ENCODE measurements at places on chromosomes 7 and 10. TPM values are rescaled to one million over a fixed set of nuclear protein-coding genes. Genes with fewer than 3 reads are reported as not detected.

DNA sequence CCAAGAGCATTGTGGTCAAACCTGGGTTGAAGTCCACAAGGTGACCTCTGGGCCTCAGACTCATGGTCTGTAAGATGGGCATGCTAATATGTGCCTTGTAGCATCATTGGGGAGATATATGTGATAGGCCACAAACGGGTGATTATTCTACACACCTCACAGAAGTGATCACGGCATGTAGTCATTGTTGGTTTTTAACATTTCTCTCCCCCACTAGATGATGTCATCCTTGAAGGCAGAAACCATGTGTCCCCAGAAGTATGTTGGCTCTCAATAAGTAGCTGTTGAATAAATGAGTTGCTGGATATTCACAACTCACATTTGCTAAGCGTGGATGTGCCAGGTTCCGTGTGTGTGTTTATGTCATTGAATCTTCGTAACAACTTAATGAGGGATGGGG is 42.4 kb downstream of the GATA3 start:
- no peak for DNase-seq
- H3K4me1 ChIP-seq = no peaks in the 10 kb centered on the region
- H3K36me3 ChIP-seq = no peaks in the 10 kb centered on the region
- no peak overlapping the region for H3K27ac ChIP-seq

DNA sequence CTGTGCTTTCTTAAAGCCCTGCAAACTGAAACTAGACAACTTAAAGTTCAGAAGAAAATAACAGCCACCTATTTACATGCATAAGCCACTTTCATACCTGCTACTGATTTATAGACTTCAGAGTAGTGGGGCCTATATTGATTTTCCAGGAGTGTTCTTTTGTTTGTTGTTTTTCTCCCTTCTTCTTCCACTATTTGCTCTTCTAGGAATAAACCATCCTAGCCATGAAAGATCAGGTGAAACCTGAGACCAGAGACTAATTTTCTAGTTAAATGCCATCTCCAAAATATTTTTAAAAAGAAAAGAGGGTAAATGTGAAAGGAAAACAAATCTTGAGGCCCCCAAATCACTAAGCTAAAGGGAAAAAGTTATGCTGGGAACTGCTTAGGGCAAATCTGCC is 72.4 kb upstream of the C1GALT1 start:
- no peak overlapping the region for H3K27ac ChIP-seq
- no peaks in the 10 kb centered on the region for H3K27me3 ChIP-seq
- H3K36me3 ChIP-seq = no peaks in the 10 kb centered on the region
- no peaks in the 10 kb centered on the region for H3K4me1 ChIP-seq

DNA sequence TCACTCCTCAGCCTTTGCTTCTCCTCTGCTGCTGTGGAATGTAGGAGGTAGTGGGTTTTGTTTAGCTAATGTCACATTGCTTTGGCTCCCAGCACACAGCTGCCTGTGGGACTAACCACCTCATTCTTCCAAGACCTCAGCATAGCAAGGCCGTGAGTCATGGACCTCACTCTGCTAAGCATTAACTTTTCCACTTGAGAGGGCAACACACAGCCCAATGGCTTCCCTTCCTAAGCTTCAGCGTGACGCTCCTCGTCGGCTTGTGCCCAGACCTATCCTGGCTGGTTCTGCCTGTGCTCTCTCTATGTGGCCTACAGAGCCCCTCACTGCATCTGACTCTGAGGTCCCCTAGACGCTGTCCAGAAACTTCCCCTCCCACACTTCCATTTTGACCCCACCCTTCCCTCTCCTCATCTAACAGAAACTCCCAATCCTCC is 23.3 kb downstream of the MYOF start:
- peak; percentile 96 for DNase-seq
- H3K4me3 ChIP-seq = peak overlapping the region; percentile 17
- peaks cover 8% of the 10 kb centered on the region for H3K36me3 ChIP-seq

DNA sequence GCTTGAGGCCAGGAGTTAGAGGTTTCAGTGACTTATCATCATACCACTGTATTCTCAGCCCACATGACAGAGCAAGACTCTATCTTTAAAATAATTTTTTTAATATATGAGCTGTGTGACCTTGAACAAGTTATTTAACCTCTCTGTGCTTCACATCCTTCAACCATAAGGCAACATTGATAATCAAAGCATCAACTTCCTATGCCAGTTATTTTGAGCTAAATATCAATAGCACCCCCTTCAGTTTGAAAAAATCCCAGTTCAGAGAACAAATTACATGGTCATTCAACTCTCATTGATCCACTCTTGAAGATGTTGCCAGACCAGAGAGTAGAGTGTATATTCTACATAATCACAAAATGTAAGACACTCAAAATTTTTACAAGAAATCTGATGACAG is 53.0 kb downstream of the ASNS start:
- H3K4me1 ChIP-seq = no peaks in the 10 kb centered on the region
- no peaks in the 10 kb centered on the region for H3K36me3 ChIP-seq
- no peak overlapping the region for H3K27ac ChIP-seq

EBF3 gene
- total RNA-seq = 3.6 TPM

GRCh38 chr7:76073335-76073990 is 25.6 kb downstream of the MDH2 start:
- H3K27me3 ChIP-seq = no peaks in the 10 kb centered on the region
- no peaks in the 10 kb centered on the region for H3K36me3 ChIP-seq
- H3K4me1 ChIP-seq = peaks cover 13% of the 10 kb centered on the region
- H3K4me3 ChIP-seq = no peak overlapping the region

DNA sequence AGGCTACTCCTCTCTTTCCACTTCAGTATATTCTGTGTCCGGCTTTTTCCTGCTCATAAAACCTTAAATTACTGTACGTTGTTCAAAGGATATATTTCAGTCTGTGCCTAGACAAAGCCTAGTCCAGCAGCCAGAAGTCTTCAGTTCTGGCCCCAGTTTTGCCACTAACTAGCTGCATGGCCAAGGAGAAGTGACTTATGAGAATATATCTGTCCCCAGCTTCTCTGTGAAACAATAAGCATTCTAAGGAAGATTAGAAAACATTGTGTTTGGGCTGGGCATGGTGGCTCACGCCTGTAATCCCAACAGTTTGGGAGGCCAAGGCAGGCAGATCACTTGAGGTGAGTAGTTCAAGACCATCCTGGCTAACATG is 105.0 kb upstream of the HDAC9 start:
- H3K27ac ChIP-seq = peak overlapping the region; percentile 28
- H3K36me3 ChIP-seq = no peaks in the 10 kb centered on the region
- H3K4me1 ChIP-seq = peaks cover 39% of the 10 kb centered on the region
- H3K27me3 ChIP-seq = no peaks in the 10 kb centered on the region

DNA sequence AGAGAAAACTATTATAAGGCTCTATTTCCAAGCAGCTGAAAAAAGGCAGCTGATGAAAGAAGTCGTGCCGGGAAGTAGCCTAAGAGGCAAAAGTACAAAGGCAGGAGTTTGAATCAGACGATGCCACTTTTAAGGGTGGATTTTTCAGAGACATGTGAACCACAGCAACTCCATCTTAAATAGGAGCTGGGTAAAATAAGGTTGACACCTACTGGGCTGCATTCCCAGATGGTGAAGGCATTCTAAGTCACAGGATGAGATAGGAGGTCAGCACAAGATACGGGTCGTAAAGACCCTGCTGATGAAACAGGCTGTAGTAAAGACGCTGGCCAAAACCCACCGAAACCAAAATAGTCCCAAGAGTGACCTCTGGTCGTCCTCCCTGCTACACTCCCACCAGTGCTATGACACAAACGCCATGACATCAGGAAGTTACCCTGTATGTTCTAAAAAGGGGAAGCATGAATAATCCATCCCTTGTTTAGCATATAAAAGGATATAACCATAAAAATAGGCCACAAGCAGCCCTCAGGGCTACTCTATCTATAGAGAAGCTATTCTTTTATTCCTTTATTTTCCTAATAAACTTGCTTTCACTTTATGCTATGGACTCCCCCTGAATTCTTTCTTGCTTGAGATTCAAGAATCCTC is 45.5 kb upstream of the PRSS1 start:
- no peak overlapping the region for H3K4me3 ChIP-seq
- H3K27me3 ChIP-seq = no peaks in the 10 kb centered on the region
- H3K27ac ChIP-seq = no peak overlapping the region
- no peaks in the 10 kb centered on the region for H3K36me3 ChIP-seq

- no peak overlapping the region for H3K4me3 ChIP-seq
- H3K36me3 ChIP-seq = no peaks in the 10 kb centered on the region
- no peaks in the 10 kb centered on the region for H3K4me1 ChIP-seq
- H3K27ac ChIP-seq = no peak overlapping the region
- DNase-seq = no peak
Measured at GRCh38 chr10:86056672-86057071, 309.9 kb downstream of the GRID1 start.

GRCh38 chr7:51308265-51308664 is 8.3 kb downstream of the COBL start:
- no peaks in the 10 kb centered on the region for H3K27me3 ChIP-seq
- no peak for DNase-seq
- H3K4me3 ChIP-seq = no peak overlapping the region

DNA sequence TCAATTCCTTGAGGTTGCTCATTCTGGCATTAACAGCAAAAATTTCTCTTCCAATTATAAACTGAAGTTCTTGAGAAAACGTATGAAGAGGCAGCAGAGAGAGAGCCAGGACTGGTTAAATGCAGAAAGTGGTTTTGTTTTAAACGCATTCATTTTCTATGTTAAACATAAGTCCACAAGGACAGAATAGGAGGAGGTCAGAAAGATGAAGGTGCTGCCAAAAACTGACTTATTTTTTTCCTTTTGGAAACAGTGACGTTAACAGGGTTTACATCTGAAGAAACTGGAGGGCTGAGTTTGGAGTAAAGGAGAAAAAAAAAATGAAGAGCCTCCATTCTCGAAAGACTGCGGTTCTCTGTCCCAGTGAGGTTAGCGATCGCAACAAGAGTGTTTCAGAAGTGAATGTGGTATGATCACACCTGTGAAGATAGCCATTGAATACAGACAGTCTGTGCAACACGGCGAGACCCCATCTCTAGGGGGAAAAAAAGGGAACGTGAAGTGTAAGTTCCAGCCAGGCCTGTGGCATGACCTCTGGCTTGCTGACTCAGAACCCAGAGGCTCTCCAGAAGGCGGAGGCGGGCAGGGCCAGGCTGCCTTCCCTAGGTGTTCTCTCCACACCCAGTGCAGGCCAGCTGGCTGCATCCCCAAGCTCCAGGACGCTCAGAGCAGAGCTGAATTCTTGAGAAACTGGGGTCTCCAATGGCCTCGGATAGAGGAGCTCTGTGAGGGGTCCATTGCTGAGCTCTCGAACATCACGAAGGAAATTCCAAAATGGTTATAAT is 84.0 kb downstream of the CHST15 start:
- peak overlapping the region; percentile 91 for H3K27ac ChIP-seq
- DNase-seq = no peak
- H3K27me3 ChIP-seq = no peaks in the 10 kb centered on the region
- H3K4me1 ChIP-seq = peaks cover 7% of the 10 kb centered on the region
- peaks cover 3% of the 10 kb centered on the region for H3K36me3 ChIP-seq

DNA sequence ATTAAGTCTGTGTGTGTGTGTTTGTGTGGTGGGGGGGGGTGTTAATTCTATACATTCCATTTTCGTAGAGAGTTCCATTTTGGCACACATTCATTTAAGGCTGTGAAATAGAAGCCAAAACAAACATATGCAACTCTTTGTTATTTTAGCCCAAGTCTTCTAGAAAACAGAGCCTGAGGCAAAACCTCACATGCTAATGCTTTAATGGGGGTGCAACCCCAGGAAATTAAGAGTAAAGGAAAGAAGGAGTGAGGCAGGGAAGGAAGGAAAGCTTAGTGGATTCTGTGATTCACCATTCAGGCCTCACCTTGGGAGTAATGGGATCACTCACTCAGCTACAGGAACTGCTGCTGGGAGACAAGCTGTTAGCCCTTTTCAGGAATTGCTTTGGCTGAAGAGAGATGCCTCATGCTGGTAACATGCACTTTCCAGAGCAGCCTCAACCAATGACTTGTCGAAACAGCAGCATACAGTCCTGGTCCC is 73.0 kb upstream of the CTTNBP2 start:
- no peak for DNase-seq
- H3K27ac ChIP-seq = no peak overlapping the region

TES gene
- total RNA-seq = 273 TPM

DNA sequence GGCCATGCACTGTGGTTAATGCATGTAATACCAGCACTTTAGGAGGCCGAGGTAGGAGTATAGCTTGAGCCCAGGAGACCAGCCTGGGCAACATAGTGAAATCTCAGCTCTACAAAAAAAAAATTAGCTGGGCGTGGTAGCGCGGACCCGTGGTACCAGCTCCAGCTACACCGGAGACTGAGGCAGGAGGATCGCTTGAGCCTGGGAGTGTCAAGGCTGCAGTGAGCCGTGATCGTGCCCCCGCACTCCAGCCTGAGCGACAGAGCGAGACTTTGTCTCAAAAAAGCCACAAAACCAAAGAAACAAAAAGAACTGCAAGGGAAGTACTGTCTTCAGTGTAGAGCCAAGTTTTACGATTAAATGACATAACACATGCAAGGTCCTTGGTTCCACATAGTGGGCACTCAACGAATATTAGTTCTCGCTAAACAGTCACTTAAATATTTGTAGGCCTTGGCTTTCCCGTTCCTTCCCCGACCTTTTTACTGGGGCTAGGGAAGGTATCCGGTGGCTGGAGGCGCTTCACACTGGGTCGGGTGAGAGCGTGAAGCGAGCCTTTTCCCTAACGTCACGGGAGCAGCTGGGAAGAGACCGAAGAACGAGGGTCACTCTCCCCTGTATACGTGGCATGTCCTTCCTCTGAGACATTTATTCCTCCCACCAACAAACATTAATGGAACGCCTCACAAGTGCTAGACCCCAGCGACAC is 993 bp upstream of the SND1 start:
- H3K4me3 ChIP-seq = peak overlapping the region; percentile 92
- no peaks in the 10 kb centered on the region for H3K27me3 ChIP-seq
- DNase-seq = no peak
- H3K4me1 ChIP-seq = peaks cover 35% of the 10 kb centered on the region
- H3K27ac ChIP-seq = peak overlapping the region; percentile 85

- H3K27ac ChIP-seq = no peak overlapping the region
- H3K27me3 ChIP-seq = no peaks in the 10 kb centered on the region
- no peaks in the 10 kb centered on the region for H3K36me3 ChIP-seq
- no peak overlapping the region for H3K4me3 ChIP-seq
- H3K4me1 ChIP-seq = no peaks in the 10 kb centered on the region
Measured at GRCh38 chr10:63901881-63902280, 380.7 kb downstream of the REEP3 start.

DNA sequence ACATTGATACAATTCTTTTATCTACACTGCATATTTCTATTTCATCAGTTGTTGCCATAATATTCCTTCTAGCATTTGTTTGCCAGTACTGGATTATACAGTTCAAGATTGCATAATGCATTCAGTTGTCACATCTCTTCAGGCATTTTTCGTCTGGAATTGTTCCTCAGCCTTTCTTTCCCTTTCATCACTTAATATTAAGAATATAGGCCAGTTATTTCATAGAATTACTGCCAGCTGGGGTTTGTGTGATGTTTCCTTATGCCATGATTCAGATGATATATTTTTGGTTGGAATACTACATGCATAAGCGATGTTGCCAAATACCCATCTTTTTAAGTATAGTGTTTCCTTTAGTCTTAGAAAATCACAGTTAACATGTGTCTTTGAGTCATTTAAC is 20.8 kb downstream of the KIFBP start:
- peaks cover 42% of the 10 kb centered on the region for H3K36me3 ChIP-seq
- H3K27me3 ChIP-seq = no peaks in the 10 kb centered on the region
- H3K4me3 ChIP-seq = no peak overlapping the region
- no peak for DNase-seq
- H3K4me1 ChIP-seq = peaks cover 12% of the 10 kb centered on the region

Measured in esophagus muscularis mucosa (tissue), 4 donors.